ENCODE measurements at places on chromosomes 13 and 19.

DNA sequence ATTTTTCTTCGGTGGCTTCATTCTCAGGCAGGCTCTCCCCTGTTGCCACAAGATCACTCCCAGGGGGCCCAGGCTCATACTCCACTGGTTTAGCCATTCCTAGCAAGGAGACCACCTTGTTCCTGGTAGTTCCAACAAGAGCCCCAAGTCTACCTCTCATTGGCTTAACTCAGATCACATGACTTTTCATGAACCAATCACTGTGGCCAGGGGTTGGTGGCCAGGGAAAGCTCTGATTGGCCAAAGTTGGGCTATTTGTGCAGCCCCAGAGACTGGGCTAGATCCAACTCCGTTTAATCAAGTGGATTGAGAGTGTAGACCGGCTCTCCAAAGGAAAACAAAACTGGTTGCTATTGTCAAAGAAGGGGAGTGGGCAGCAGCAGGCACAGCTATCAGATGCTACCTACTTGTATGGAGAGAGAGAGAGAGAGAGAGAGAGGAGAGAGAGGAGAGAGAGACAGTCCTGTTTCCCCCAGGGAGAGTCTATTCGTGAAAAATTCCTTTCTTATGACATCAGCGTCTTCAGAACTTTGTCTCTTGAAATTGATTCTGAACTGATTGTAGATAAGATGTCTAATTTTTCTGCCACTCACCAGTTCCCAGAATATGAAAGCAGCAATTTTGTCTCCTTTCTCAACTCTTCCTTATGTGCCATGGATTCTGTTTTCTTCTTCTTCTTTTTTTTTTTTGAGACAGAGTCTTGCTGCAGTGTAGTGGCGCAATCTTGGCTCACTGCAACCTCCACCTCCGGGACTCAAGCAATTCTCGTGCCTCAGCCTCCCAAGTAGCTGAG is 5.9 kb downstream of the CEACAM19 start:
- no peak for DNase-seq

DNA sequence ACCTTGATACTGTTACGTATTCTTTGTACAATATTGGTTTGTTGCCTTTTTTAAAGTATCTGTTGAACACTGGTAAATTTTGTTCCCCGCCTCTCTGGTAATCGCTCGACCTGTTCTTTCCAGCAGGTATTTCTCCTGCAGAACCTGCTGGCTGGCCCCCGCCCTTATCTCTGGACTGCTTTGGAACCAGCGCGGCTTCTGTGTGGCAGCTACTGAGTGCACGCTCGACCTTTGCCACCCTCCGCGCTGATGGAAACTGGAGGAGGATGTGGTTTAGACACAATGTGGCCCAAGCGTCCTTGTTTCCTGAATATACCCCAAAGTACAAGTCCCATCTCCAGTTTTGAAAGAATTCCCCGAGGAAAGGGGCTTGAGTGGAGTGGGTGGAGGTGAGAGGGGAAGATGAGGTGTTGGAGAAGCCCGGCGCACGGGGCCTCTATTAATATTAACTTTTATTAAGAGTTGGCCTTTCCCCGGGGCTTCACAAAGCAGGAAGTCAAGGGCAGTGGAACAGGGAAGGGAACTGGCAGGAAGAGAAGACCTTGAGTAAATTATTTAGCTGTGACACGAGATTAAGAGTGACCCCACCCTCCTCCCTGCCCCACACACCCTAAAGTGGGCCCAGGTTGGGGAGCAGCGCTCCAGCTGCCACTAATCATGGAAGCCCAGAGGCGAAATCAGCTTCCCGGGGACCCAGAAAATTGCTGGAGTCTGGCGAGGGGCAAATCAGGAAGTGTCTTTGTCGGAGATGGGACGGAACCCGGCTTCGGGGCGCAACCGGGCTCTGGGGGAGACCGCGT is 16.0 kb downstream of the CDX2 start:
- DNase-seq = no peak

DNA sequence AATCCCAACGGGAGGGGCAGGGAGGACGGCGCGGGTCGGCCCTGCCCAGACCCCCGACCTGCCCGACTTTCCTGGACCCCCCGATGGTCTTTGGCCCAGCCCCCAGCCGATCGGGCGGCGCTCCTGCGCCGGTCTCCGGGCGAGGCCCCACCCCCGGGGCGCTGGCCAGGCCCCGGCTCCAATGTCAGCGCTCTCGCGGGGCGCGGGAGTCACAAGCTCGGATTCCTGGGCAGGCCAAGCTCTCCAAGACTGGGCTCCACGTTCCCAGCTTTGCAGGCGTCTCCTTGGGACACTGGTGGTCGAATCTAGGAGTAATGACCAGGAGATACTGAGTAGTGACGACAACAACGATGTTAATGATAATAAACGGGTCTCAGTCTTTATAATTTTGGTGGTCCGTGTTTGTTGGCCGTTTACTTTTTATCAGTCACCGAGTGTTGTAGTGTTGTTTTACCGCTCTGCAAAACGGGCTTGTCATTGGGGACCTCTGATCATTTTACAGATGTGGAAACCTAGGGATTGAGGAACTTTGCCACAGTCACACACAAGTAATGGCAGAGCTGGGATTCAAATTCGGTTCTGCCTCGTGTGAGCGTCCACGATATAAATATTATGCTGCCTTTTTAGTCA is 545 bp downstream of the RAD23A start:
- no peak for DNase-seq

DNA sequence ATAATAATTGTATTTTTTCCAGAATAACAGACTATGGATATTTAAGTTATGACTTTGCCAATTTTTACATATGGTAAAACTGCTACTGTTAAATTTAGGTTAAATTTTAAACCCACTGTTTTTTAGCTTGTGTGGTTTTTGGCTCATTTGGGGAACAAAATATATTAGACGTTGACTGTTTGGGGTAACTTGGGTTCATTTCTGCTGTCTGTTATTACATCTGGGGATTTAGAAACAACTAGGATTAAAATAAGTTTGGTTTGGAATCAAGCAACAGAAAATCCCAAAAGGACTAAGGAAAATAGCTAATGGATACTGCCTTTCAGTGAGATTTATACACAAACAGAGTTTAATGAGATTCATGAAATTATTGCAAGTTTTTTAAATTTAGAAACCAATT is 92.9 kb downstream of the ZNF100 start:
- DNase-seq = no peak

DNA sequence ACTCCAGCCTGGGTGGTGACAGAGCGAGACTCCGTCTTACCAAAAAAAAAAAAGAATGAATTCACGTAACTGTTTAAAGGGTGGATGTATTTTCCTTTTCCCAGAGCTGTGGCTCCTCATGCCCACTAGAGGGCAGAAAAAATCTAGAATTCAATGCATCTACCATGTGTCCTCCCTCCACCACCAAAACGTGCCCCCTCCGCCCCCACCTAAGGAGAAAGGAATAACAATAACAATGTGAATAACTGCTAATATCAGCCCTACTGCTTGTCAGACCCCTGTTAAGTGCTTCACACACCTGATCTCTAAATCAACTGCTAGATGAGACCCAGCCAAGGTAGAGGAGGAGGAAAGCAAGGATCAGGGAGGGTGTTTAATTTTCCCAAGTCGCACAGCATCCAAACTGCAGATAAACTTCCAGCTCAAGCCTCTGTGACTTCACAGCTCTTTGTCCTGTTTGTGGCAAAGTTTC is 20.2 kb upstream of the PNMA8B start:
- no peak for DNase-seq

DNA sequence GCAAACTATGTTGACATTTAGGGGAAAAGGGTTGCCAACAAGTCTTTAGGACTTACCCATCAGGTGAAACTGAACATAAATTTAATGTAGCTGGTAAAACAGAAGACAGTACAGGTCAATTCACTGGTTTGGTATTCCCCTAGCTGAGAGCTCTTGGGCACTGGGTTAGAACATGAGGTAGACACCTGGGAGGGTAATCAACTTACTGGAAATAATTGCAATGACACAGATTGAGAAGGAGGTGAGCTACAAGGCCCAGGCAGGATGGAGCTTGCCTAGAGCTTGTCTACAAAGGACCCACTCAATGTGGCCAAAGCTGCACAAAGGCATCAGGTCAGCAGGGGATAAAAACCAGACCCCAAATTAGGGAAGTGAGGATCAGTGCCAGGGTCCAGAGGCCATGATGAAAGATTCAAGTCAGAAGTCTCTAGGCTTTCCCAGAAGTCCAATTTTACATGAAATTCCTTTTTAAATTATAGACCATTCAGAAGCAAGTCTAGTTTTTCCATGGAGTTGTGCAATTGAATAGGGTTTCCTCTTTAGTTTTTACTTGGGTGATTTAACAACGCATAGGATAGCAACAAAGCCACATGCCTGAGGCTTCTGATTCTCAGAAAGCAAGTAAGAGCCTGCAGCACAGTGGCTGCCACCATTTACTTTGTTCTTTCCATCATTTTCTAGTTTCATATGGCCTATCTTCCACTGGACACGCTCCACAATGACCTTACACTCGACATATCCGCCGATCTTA is 194.0 kb downstream of the NDFIP2 start:
- DNase-seq = no peak

DNA sequence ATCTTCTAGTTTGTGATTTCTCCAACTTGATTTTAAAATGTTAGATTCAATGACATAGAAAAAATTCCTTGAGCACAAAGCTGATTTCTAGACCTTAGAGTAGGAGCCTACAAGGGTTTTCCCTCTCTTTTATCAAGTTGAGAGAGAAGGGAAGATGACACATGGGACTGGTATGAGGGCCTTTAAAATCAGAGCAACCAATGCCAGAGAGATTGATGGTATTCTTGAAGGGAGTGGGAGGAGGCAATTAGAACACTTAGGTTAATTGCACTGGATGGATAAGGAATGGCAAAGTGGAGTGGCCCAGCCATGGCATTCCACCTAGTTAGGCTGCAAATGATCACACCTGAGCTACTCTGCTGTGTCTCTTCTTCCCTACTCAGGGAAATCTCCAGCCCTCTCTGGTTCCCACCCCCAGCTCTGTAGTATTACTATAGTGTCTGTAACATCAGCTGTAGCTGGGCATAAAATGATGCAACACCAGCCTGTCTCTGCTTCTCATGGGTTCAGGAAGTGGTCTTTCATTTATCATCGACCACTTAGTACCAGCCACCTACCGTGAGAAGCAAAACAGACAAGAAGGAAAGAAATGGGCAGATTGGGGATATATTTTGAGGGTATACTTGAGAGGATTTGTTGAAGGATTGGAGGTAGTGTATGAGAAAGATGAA is 333.6 kb downstream of the DLEU7 start:
- no peak for DNase-seq

- DNase-seq = no peak
Observed at GRCh38 chr19:17847538-17848366, at the start of gene JAK3. JAK3 (minus strand) TSS chr19:17847982; CDS start chr19:17844417, 3,565 bp downstream.

All from thoracic aorta (tissue), 2 donors.